SHP77 (cell line): ENCODE measurements at places on chromosomes 12 and 14.
A peak's percentile ranks its signal among the peaks of the same experiment; 100 is the strongest.

GRCh38 chr12:51874000-51874399, 13.9 kb upstream of the ANKRD33 start:
- no peak for DNase-seq

DNA sequence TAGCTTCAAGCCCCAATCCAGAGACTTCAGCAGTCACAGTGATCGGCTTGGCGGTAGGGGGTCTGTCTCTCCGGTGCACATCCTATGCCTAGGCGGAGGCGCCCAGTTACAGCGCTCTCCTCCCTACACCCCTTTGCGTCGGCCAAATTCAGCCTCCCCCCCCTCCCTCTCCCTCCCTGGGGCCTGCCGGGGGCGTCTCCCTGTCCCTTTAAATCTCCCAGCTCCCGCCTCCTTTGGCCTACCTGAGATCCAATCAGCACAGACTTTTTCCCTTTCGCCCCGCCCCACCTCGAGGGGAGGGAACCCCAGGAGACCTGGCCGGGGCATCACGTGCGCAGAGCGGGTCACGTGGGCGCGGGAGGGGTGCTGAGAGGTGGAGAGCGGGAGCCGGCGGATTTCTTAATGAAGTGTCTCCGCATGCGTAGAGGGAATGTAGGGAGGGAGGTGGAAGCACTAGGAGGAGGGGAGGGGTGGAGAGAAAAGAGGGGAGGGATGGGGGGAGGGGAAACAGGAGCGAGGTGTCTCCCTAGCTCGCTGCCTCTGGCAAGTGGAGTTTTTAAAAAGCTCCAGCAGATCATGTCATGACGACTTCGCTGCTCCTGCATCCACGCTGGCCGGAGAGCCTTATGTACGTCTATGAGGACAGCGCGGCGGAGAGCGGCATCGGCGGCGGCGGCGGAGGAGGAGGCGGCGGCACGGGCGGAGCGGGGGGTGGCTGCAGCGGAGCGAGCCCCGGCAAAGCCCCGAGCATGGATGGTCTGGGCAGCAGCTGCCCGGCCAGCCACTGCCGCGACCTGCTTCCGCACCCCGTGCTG, at the start of gene HOXC13:
Gene HOXC13, plus strand, starts transcription at position 506 of the 815 bp plus-strand sequence. Its CDS starts 76 bp downstream, at position 582.
- DNase-seq, result no peak

- no peak for DNase-seq
Measured at GRCh38 chr14:42319996-42320395, 713.3 kb downstream of the LRFN5 start.

DNA sequence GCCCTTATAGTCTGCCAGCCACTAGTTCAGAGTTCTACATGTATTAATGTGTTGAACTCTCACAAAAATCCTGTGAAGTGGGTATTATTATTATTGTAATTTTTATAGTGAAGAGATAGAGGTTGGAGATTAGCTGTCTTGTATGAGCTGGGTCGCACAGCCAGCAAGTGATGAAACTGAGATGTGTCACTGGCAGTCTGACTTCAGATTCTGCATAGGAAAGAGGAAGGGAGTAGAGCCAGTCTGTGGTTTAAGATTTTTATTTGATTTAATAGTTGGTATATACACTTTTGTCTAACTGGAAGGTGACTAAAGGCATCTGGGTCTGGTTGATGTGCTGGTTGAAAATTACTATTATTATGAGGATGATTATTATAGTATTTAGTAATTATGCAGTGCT, 5.8 kb upstream of the FRS2 start:
- no peak for DNase-seq

- no peak for DNase-seq
Measured at GRCh38 chr12:130461839-130462557, 124.3 kb downstream of the PIWIL1 start.

DNA sequence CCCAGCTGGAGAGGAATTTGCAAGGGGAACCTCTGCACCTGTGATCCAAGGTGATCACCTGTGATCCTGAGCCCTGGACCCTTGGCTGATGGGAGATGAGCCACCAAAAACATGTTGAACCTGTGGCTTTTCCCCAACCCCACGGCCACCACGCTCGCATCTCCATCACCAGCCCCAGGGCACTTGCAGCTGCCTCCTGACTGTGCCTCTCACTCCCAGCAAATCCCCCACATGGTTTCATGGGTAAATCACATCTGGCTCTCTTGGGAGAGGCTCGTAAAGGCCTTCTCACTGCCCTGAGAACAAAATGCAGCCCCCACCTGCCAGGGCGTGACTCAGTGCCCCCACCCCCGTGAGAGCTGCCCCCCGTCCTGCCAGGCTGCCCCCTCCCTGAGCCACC, 76.0 kb downstream of the RFLNA start:
- no peak for DNase-seq

DNA sequence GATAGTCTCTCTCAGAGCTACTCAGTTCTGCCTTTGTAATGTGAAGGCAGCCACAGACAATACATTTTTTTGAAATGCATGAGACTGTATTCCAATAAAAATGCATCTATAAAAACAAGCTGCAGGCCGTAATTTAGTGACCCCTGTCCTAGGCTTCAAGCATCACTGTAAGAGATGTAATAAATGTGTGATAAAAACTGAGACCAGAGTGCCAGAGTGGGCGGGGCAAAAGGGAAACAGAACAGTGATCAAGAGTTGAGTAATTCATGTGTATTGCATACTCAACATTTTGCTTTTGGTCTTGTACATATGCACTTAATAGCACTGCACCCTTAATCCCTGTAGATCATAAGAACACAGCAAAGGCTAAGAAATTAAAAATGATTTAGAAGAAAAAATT, 743.5 kb downstream of the DIO2 start:
- no peak for DNase-seq

DNA sequence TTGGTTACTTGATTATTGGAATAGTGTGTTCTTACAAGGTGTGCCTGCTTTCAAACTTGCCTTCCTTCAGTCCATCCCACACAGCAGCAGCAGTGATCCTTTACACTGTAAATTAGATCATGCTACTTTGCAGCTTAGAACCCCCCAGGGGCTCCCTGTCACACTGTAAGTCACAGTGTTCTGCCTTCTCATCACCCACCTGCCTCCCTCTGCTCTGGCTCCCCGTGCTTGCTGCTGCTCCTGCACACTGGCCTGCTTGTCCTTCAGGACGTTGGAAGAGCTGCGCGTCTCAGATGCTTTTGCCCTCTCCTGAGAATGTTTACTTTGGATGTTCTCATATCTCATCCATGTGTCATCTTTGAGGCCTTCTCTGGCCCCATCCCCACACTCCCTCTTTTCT, 27.3 kb downstream of the ZC3H14 start:
- DNase-seq, result no peak

GRCh38 chr12:124914392-124915238, at the start of gene UBC:
Gene UBC (minus strand): TSS chr12:124914650. CDS start chr12:124913771, 879 bp downstream.
- no peak for DNase-seq

DNA sequence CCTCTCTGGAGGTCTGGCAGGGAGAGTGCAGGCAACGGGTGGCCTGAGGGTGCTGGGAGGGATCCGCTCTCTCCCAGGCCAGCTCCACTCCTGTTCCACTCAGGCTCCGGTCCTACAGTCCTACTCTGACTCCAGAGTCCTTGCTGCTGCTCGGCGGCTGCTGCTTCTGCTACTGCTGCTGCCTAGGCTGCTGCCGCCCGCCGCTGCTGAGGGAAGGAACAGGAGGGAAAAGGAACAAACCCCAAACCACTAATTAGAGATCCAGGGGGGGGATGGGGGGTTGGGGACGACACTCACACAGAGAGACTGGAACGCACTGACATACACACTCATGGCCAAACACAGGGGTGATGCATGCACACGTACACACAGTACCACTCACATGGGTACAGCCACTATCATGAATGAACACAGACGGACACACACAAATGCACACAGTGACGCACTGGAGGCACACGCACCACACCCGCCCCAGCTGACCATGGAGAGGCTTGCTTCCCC, at the start of gene SP7:
Gene SP7, minus strand, starts transcription at position 174 of the 501 bp plus-strand sequence. CDS start 708 bp downstream, outside the sequence.
- no peak for DNase-seq

DNA sequence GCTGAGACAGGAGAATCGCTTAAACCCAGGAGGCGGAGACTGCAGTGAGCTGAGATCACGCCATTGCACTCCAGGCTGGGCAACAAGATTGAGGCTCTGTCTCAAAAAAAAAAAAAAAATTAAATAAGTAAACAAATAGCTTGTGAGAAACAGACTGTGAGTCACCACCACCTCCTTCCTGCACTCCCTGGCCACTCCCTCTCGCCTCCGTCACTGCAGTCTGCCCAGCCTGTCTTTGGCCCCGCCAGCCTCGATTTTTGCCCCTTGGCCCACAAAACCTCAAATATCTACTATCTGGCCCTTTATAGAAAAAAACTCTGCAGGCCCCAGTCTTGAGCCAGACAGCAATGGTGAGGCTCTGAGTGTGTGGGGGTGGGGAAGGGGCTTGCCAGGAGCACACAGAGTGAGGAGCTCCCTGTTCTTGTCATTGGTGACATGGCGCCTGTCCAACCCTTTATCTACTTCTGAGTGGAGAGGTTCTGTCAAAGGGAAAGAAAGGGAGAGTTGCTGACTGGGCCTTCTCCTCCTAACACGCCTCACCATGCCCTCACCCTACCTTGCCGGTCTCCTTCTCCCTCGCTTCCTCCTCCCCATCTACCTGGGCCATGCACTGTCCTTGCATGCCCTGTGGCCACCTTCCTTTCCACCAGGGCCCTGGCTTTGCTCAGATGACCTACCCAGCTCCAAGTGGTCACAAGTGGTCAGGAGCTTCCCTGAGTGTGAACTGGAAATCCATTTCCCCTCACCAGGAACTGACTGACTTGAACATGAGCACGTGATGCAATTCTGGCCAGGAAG, 22.1 kb downstream of the LGMN start:
- no peak for DNase-seq

GRCh38 chr12:117098361-117099217, 627 bp downstream of the TESC start:
- no peak for DNase-seq

- no peak for DNase-seq
Measured at GRCh38 chr12:21566223-21566906, 38.3 kb downstream of the GYS2 start.

GRCh38 chr14:101723061-101723595, 38.4 kb upstream of the PPP2R5C start:
- no peak for DNase-seq

GRCh38 chr12:94269316-94269999, 121.1 kb downstream of the PLXNC1 start:
- DNase-seq, result no peak

DNA sequence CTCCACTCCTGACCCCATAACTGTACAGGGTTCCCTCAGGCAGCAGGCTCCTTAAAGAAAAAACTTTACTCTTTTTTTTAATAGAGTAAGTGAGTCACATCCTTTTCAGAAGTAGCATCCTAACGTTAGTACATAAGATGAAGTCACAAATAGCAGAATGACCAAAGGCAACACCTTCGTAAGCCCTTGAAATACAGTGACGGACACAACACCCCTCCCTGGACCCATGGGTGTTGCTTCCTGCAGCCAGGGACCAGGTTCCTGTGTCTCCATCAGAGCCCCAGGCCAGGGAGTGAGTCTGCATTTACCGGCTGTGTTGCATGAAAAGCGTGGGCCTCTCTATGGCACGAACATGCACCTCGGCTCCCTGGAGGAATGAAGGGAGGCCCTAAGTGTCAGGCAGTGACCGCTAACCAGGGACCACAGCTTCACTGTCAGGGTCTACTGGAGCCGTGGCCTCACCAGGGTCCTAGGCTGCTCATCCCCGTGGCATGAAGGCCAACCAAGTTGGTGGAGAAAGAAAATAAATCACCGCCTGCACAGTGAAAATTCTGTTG, 340.0 kb upstream of the SFSWAP start:
- no peak for DNase-seq

GRCh38 chr12:19490908-19491307, 51.6 kb downstream of the AEBP2 start:
- DNase-seq, result no peak

GRCh38 chr14:77037938-77038568, 9.5 kb upstream of the IRF2BPL start:
- peak; percentile 42 for DNase-seq

DNA sequence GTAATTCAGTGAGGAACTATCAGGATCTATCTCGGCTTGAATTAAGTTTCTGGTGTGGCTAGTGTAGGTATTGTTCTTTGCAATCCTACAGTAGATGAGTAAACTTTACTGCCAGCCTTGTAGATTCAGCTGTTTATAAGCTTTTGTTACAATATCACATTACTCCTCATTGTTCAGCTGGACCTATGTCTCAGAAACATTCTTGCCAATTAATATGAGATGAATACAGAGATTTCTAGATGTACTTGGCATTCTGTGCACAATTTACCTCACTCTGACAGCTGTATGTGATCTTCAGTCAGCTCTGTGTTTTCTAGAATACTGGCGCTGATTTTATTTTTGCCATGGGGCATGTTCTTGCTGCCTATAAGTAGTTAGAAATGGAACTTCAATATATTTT, 55.7 kb downstream of the METTL25 start:
- DNase-seq, result peak; percentile 5

DNA sequence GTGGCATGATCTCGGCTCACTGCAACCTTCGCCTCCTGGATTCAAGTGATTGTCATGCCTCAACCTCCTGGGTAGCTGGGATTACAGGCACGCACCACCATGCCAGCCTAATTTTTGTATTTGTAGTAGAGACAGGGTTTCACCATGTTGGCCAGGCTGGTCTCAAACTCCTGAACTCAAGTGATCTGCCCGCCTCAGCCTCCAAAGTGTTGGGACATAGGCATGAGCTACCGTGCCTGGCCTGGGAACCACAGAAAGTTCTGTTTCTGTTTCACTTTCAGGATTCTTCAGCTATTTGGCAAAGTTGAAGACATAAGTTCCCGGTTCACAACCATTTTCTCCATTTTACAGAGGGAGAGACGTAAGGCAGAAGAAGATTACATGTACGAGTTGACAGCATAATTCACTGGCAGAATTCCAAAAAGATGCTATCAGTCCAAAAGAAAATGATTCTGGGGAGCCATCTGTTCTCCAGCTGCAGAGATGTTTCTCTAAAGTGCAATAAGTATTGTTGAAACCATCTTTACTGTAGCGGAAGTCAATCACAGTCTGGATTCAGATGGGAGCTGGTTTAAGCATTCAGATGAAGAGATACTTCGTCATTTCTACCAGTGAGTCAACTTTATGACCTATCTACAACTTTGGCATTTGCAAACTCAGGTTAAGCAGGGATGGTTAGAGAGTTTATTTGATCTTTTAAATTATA, 8.1 kb upstream of the RNF34 start:
- no peak for DNase-seq
